ENCODE measurements at places on chromosomes 3 and 15.

GRCh38 chr15:95363646-95364045 is 966.9 kb upstream of the NR2F2 start:
- DNase-seq: no peak

DNA sequence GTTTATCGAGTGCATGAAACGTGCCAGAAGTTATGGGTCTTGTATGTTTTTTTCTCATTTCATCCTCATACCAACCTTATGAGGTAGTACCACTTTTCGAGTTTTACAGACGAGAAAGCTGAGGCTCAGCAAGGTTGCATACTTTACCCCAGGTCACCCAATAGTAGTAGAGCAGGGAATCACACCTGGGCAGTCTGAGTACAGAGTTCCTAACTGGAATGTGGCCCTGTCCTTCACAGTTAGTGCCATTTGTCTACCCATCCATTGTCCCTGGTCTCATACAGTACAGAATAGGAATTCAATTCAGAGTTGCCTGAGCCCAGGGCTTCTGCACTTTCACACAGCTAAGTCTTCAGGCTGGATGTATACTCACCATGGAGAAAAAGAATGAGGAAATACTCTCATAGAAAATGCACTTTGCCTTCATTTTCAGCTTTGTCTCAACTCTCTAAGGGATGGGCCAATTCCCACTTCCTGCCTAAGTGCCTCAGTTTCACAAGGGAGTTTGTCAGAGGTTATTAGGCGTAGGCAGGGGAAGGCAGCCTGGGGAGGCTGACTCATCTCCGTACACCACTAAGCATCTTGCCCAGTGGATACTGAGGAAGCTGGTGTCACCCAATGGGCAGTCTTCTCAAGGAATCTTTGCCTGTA is 93.2 kb downstream of the TMEM212 start:
- DNase-seq: no peak

- no peak for DNase-seq
These were observed 774.7 kb downstream of the MECOM start for GRCh38 chr3:168888781-168889180.

DNA sequence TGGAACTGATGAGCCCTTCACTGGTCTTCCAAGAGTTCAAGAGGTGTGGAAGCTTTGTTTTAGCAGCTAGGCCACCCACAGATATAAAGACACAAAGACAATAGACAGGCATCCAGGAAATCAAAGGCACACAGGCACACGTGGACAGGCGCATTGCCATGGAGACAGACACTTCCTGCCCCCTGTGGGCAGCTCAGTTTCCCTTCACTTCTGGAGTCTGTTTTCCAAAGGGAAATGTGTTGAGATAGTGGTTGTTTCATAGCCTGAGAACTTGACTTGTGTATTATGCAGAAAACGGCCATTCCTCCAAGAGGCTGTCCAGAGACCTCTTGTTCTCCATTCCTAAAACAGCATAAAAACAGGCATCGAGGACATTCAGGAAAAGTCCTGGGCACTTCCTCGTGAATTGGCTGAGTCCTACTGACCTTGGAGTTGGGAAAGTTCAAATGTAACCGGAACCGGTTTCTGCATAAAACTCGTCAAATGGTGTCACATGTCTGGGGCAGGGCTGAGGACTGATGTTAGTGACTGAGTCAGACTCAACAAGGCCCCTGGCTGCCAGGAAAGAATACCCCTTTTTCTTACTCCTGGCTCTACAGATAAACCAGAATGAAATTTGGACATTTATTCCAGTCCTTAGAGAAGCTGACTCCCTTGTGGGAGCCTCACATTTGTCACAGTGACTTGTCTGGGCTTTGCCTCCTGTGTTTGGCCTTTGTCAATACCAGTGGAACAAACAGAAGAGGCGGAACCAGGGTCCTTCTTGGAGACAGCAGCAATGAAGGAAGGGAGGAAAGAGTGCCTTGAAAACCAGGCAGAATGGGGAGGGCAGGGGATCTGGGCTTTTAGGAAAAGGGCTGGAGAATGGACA is 1.3 kb downstream of the ALPK3 start:
- DNase-seq: no peak

DNA sequence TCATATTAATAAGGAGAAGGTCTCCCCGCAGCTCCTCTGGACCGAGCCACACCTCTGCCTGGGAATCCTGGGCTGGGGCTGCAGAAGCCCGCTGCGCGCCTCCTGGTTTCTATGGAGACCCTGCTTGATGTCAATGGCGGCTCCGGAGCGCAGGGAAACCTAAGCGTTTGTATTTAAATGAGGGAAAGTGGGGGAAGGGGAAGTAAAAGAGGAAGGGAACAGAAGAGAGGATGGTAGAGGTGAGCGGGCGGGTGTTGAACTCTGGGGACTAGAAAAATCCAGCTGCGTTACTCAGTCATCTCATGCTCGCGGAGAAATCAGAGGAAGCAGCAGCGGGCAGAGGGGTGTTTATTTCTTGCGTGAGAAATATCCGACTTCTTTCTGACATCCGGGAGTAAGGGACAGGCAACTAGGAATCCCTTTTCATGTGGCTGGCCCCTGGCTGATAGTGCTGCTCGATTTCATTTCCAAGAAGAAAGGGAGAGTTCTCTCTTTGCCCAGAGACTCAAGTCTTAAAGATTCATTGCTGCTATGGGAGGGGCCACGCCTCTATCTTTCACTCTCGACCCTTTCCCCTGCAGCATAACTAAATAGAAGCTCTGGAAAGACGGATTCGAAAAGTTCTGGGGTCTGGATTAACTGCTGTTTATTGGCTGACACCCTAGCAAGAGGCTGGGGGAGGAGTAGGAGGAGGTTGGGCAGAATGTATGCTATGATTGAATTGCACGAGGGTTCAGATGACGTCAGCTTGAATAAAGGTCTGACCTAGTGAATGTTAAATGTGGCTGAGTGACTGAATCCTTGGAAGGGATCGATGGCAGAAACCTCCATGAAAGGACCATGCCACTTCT is 110.5 kb upstream of the GAP43 start:
- DNase-seq: no peak

GRCh38 chr3:142648950-142649349 is 52.8 kb downstream of the PLS1 start:
- DNase-seq: no peak

GRCh38 chr15:42147431-42147735 is 9.1 kb downstream of the PLA2G4F start:
- no peak for DNase-seq

DNA sequence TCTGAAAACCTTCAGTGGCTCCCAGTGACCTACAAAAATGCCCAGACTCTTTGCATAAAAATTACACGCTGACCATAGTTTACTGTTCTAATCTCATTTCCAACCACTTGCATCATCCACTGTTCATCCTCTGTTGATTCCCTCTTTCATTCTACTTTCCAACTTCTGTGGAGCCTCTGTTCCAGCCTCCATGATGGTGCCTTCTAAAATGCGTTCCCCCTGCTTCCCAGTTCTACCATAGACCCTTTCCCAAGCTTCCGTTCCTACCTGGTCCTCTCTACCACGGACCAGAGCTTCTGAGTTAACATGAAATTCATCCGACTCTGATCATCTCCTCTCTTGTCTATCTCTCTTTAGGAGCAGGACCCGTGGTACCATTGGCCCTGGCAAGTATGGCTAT is 127.0 kb downstream of the THSD4 start:
- DNase-seq: no peak

DNA sequence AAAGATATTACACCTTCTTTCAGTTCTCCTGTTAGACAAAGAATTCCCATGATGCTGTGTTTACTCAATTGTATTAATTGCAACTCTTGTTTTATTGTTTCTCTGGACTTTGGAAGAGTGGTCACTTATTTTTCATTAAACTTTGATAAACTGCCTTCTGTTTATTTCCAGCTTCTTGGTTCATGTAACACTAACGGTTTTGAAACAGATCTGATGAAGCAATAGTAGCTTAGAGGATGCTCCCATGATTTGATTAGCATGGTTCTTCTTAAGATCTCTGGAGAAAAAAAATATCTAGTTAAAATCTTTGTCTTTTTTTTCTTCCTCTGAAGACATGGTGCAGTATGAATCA is 90.1 kb downstream of the FNDC3B start:
- DNase-seq: no peak

DNA sequence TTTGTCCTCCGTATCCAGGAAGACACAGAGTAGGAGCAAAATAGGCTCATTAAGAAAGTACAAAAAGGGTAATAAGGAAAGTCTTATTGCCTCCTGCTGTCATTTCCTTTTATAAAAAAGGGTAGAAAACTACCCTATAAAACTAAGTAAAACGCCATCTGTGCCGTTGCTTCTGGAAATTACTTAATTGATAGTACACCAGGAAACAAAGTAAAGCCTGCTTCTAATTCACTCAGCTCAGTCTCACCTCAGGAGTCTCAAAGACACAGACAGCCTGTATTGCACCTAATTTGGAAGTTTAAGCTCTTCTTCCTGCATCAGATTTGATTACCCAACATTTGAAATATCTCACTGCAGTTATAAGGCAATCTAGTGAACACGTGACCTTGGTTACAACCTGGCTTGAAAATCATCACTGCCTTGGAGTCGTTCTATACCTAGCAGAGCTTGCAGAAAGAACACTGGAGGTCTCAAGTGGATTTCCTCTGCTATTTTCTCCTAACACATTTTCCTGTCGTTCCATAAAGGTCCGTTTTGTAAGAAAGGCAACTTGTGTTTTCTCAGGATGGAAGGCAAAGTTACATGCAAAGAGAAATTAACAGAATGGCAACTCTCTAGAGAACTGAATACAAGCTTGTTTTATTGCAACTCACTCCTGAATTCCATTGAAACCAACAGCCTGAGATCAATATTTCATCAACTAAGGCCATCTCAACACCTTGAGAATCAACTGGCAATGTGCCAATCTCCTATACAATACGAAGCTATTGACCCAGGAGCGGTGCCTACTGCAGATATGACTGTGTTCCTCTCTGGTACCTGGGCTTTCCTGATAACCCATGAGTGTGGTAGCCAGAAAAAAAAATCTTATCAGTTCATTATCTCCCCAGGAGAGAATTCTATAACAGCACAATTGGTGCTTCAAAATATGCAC is 203.3 kb upstream of the LMCD1 start:
- no peak for DNase-seq

DNA sequence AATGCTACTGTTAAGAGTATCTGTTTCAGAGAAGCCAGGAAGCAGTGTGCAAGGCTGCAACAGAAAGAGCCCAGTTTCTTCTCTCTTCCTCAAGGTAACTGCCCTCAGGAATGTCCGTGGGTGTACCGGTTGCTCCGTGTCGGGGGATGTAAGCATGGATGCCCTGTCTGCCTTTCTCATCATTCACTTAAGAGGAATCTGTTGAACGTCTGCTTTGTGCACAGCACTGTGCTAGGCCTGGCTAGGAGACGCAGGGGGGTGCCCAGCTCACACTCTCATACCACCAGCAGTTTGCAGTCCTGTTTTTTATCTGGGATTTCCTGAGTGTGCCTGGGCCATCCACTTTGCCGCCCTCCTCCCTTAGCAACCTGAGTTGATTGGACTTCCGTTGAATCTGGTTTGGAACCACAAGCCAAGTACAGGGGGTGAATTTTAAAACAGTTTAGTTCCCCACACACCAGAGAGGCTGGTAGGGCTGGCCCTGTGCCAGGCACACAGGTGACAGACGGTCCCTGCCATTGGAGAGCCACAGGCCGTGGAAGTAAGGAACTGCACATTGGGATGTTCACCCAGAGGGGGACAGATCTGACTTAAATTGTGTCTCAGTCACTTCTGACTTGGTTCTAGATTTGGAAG is 11.2 kb downstream of the BOC start:
- no peak for DNase-seq

DNA sequence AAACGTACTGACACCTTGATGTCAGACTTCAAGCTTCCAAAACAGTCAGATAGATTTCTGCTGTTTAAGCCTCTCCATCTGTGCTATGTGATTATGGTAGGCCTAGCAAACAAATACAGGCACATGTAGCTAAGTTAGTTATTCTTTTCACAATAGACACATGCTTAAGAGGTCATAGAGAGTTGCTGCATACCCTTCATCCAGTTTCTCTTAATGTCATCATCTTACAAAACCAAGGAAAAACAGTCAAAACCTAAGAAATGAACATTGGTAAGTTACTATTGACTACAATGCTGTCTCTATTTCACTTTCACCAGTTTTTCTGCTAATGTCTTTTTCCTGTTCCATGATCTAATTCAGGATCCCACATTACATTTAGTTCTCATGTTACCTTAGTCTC is 946.8 kb downstream of the TUSC7 start:
- DNase-seq: no peak

DNA sequence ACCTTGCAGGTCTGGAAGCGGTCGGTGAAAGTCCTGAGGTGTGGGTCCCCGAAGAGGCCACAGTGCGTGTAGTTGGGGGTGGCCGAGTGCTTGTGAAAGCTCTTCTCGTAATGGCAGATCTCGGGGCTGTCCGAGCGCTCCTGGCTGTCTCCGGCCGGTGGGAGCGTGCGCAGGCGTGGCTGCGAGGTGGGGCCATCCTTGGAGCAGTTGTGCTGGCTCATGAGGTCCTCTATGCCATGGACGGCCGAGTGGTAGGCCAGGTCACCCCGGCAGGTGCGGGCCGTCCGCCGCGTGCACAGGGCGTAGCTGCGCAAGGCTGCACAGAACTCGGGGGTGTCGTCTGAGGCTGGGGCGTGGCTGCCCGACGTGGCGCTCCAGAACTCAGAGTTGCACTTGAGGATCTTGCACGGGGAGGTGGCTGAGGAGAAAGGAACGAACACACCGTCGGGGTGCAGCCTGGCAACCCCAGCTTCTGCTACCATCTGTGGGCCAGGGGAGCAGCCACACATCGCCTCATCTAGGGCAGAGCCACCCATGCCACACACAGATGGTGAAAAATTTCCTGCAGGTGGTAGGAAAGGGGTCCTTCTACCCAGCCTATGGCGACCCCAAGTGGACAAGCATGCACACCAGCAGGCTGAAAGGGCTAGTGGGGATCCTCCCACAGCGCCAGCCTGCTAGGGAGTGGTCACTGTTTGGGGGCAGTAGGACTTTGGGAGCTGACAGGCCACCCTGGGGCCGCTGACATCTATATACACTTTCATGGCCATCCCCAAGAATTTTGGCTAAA is 36.7 kb downstream of the RGMA start:
- DNase-seq: no peak

DNA sequence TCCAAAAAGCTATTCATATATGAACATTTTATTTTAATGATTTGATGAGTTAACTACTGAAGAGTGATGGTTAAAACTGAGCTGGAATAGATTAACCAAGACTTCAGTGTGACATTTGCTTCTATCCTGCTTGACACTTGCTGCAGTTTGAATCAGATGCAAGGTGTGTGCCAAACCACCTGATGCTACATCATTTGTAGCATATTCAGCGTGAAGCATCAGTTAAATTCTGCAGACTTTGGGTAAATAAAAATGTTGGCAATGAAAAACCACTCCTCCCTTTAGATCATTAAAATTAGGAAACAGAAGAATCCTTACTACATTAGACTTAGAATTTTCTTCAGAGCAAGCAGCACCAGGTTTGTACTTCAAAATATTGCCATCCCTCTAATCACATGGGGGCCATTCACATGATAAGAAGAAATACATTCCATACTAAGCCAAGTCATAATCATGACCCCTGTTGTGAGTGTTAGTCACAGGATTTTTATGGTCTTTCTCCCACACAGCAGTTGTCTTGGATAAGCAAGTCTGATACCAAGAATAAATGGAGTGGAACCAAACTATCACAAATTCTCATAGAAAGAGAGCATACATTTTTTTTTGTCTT is 160.7 kb upstream of the TNIK start:
- no peak for DNase-seq

Measured in forelimb muscle (tissue), 1 donor.